ENCODE measurements at places on chromosomes 1 and 21. TPM values are rescaled to one million over a fixed set of nuclear protein-coding genes. Genes with fewer than 3 reads are reported as not detected.

Gene AGRN
- total RNA-seq, result 35.6 TPM

Gene LRRC38
- total RNA-seq, result under 0.01 TPM

Gene CLDN19
- not detected for total RNA-seq

Gene AMY1B
- total RNA-seq, result not detected

Gene TBX19
- 3.5 TPM for total RNA-seq

Gene FALEC
- total RNA-seq, result not detected

Gene CD53
- not detected for total RNA-seq

Gene ATP1A4
- not detected for total RNA-seq

Gene SAMSN1
- not detected for total RNA-seq

Gene TNFRSF8
- total RNA-seq, result not detected

Gene C1orf141
- total RNA-seq, result not detected
